Effector memory CD8-positive, alpha-beta T cell (primary cell): ENCODE measurements at places on chromosomes 7 and 10.

DNA sequence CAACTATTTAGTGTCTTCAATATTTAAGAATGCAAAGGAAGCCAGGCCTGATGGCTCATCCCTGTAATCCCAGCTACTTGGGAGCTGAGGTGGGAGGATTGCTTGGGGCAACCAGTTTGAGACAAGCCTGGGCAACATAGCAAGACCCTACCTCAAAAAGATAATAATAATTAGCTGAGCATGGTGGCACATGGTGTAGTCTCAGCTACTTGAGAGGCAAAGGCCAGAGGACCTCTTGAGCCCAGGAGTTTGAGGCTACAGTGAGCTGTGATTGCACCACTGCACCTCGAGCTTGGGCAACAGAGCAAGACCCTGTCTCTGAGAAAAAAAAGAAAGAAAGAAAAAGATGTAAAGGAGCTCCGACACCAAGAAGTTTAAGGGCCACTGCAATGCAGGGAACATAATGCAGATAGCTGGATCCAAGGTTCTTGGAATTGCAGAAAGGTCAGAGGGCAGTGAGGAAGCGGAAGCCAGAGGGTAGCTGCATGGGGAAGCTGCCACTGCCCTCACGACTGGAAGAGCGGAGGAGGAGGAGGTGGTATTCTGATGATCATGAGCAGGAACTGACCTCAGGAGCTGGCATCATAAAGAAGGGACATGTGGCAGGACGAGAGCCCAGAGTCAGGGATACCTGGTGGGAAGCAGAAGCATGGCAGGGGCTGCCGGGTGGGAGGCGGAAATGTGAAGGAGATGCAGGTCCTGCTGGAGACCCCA lies 60.2 kb upstream of the PODXL start:
- DNase-seq = no peak
- H3K27me3 ChIP-seq = peaks cover 26% of the 10 kb centered on the region
- H3K4me3 ChIP-seq = no peak overlapping the region

DNA sequence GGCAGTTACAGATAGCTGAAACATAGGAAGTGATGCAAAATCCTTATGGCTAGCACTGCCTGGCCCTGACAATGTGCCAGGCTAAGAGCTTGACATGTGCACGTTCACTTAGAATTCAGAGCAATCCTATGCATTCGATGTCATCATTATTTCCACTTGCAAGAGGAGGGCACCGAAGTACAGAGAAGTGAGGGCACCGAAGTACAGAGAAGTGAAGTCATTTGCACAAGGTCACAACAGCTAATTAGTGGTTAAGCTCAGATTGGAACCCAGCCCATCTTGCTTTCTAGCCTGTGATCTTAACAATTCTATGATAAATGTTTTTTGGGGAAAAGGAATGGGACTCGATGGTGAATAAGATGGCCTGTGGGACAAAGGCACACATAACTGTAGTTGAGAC lies 73.4 kb downstream of the ARHGAP22 start:
- H3K4me3 ChIP-seq = no peak overlapping the region
- H3K4me1 ChIP-seq = no peaks in the 10 kb centered on the region
- H3K27ac ChIP-seq = no peak overlapping the region
- no peaks in the 10 kb centered on the region for H3K36me3 ChIP-seq
- peaks cover 7% of the 10 kb centered on the region for H3K27me3 ChIP-seq

DNA sequence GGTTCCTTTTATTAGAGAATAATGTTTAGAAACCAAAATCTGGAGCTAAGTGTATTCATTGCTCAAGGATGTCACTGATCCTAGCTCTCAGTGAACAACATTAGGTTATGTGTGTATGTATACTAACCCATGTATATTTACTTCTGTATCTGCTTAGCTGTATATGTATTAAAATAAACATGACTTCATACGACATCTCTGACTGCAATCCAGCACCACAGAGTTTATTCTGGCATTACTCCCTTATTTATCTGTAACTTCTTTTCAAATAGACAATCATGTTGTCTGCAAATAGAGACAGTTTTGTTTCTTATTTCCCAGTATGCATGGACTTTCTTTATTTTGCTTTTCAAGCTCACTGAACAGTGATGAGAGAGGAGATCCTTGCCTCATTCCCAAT lies 441.0 kb upstream of the NFE2L3 start:
- H3K4me1 ChIP-seq = no peaks in the 10 kb centered on the region
- H3K27ac ChIP-seq = no peak overlapping the region
- no peak overlapping the region for H3K4me3 ChIP-seq
- H3K36me3 ChIP-seq = no peaks in the 10 kb centered on the region
- DNase-seq = no peak

DNA sequence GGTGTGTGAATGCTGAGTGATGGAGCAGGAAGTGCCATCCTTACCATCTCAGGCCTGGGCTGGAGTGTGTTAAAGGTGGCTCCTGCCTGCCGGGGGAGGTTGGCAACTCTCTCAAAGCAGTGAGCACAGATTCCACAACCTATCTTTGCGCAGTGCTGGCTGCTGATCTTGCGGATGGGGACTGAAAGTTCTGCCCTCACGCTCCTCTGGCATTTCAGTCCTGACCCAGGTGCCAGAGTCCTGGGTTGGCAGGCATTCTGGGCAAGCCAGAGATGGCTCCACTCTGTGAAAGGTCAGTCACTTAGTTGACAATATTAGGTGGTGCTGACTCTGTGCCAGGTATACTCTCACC lies 315.5 kb downstream of the RPS24 start:
- no peak for DNase-seq
- H3K36me3 ChIP-seq = no peaks in the 10 kb centered on the region
- peaks cover 75% of the 10 kb centered on the region for H3K27me3 ChIP-seq
- no peak overlapping the region for H3K4me3 ChIP-seq
- no peaks in the 10 kb centered on the region for H3K4me1 ChIP-seq

DNA sequence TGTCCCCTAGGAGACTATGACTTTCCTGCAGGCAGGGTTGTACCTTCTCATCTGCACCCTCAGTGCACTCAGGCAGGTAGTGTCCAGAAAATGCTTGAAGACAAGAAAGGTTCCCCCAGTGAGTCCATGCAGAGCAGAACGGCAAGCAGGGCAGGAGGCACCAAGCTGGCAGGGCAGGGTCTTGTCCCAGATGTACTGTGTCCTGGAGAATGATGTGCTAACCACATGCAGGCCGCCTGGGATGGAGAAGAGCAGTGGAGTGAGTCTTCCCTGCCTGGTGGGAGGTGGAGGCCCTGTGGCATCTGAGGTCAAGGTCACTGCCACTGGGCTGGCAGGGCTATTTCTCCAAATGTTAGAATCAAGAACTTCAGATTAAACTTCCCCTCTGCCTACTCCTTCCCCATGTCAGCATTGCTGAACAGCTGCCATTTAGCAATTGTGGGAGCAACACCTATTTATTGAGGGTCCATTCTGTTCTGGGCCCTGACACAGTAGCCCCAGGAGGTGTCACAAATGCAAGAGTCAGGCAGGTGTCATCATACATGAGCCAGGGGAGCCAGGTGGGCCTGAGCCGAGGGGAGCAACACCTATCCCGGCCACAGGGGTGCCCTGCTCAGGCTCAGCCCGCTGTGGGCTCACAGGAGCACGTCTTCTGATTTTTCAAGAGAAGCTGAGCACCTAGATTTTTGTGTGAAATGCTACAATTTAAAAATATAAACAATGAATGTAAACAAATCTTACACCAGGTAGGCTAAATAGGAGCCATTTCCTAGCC lies 34.1 kb downstream of the PTPRE start:
- H3K36me3 ChIP-seq = no peaks in the 10 kb centered on the region
- no peak for DNase-seq
- no peak overlapping the region for H3K27ac ChIP-seq
- H3K4me1 ChIP-seq = peaks cover 8% of the 10 kb centered on the region

DNA sequence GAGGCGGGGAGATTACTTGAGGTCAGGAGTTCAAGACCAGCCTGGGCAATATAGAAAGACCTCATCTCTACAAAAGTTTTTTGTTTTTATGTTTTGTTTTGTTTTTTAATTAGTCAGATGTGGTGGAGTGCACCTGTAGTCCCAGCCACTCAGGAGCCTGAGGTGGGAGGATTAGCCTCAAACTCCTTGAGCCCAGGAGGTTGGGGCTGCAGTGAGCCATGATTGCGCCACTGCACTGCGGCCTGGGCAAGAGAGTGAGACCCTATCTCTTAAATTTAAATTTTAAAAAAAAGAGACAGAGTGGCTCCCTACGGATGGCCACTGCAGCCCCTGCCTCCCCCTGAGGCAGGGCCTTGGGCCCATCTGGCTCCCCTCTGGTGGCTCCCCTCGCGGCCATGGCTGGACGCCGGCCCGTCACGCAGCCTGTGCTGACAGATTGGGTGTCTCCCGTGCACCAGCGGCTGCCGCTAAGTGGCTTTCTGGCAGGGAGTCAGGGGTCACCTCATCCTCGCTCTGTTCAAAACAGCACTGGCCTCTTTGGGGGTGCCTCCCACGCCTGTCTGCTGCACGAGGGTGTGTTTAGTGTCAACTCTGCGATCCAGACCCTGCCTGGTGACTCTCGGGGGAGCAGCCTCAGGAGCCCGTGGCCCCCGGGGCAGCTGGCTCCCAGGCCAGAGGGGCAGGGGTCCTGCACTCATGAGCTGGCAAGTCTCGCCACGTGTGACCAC lies 44.4 kb upstream of the ELN start:
- H3K4me3 ChIP-seq = no peak overlapping the region
- peaks cover 3% of the 10 kb centered on the region for H3K4me1 ChIP-seq
- DNase-seq = no peak

DNA sequence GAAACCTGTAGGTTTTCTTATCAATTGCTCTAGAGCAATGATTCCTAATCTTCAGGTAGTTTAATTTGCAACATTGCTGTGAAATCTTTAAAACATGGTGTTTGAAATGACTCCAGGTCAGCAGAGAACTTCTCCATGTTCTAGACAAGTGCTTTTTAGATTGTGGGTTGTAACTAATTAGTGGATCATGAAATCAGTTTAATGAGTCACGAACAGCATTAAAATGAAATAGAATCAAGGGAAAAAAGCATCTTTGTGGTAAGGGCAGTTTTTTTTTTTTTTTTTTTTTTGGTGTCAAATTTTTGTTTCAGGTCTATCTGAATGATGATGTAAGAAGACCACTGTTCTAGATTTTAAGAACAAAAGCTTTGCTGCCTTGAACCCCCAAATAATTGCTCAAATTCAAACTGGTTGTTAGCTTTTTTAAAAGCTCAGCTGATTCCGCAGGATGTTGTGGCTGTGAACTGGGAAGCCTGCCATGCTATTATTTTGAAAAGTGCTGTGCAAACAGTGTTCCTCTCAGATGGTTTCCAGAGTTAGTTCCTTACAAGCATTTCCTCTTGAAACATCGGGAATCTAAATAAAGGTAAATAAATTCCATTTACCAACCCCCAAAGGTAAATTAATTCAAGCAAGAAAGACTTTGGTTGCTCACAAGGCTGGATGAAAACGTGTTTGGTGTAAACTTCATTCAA lies 13.1 kb upstream of the PDK4 start:
- no peak overlapping the region for H3K27ac ChIP-seq
- H3K36me3 ChIP-seq = no peaks in the 10 kb centered on the region
- no peak for DNase-seq

GRCh38 chr7:140458916-140459315 lies 20.4 kb downstream of the MKRN1 start:
- H3K27ac ChIP-seq = peak overlapping the region; percentile 26
- H3K4me3 ChIP-seq = no peak overlapping the region
- peaks cover 20% of the 10 kb centered on the region for H3K4me1 ChIP-seq
- peaks cover 94% of the 10 kb centered on the region for H3K36me3 ChIP-seq

- peaks cover 5% of the 10 kb centered on the region for H3K27me3 ChIP-seq
- H3K27ac ChIP-seq = no peak overlapping the region
- no peak overlapping the region for H3K4me3 ChIP-seq
- no peak for DNase-seq
- no peaks in the 10 kb centered on the region for H3K36me3 ChIP-seq
- H3K4me1 ChIP-seq = no peaks in the 10 kb centered on the region
These were observed 729.9 kb downstream of the ZWINT start for GRCh38 chr10:55631071-55631654.

DNA sequence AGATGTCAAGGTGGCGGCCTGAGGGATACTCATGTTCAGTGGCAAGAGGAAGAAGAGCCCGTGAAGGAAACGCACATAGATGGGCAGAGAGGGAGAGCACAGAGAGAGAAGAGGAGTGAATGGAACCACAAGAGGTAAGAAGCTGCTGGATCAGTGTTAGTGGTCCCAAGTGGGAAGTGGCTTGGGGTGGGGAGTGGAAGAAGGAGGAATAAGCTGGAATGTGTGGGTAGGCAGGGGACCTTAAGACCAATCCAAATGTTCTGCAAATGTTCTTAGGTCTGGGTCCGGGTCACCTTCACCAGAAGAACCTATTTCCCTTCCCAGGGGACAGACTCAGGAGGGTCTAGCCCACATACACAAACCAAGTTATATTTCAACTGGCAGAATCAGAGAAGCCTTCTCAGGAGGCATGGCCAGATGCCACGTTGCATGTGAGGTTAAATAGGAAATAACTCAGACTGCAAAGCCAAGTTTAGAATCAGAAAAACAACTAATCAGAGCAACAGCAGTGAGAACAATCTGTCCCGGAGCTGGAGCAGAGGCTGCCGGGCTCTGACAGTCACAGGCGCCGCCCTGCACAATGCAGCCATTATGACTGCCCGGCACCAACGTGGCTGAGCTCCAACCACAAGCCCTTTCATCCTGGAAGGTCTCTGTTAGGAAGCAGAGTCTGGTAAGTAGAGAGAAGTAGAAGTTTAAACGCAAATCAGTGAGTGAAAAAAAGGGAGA lies 78.6 kb upstream of the ARMC3 start:
- peaks cover 4% of the 10 kb centered on the region for H3K4me1 ChIP-seq
- peaks cover 15% of the 10 kb centered on the region for H3K27me3 ChIP-seq
- H3K36me3 ChIP-seq = no peaks in the 10 kb centered on the region
- H3K27ac ChIP-seq = peak overlapping the region; percentile 79

DNA sequence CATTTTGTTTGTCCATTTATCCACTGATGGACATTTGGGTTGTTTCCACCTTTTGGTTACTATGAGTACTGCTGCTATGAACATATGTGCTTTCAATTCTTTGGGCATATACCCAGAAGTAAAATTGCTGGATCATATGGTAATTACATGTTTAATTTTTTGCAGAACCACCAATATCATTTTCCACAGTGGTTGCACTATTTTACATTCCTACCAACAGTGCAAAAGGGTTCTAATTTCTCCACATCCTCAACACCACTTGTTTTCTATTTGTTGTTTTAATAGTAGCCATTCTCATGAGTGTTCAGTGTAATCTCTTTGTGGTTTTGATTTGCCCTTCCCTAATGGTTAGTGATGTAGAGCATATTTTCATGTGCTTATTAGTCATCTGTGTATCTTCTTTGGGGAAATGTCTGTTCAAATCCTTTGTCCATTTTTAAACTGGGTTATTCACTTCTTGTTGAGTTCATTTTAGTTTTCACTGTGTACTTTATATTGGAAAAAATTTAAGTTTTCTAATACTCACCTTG lies 101.9 kb downstream of the HIBADH start:
- no peaks in the 10 kb centered on the region for H3K36me3 ChIP-seq
- no peak overlapping the region for H3K27ac ChIP-seq
- DNase-seq = no peak
- no peaks in the 10 kb centered on the region for H3K4me1 ChIP-seq
- no peaks in the 10 kb centered on the region for H3K27me3 ChIP-seq

GRCh38 chr10:125209591-125210355 lies 49.4 kb upstream of the CTBP2 start:
- no peaks in the 10 kb centered on the region for H3K36me3 ChIP-seq
- no peaks in the 10 kb centered on the region for H3K27me3 ChIP-seq
- H3K4me3 ChIP-seq = no peak overlapping the region
- H3K27ac ChIP-seq = no peak overlapping the region
- no peak for DNase-seq

GRCh38 chr10:16792675-16793074 lies 24.5 kb downstream of the RSU1 start:
- DNase-seq = no peak
- H3K4me3 ChIP-seq = no peak overlapping the region
